Stimulated activated CD8-positive, alpha-beta memory T cell treated with anti-CD3 and anti-CD28 coated beads, Interleukin-7, amount 100 ng/mL, for 1 hour (primary cell): ENCODE measurements at places on chromosomes 2 and 18.

- no peak for DNase-seq
Measured at GRCh38 chr2:117770730-117771129, 43.8 kb upstream of the DDX18 start.

- DNase-seq: no peak
Measured at GRCh38 chr2:164644036-164644700, 22.9 kb upstream of the GRB14 start.

DNA sequence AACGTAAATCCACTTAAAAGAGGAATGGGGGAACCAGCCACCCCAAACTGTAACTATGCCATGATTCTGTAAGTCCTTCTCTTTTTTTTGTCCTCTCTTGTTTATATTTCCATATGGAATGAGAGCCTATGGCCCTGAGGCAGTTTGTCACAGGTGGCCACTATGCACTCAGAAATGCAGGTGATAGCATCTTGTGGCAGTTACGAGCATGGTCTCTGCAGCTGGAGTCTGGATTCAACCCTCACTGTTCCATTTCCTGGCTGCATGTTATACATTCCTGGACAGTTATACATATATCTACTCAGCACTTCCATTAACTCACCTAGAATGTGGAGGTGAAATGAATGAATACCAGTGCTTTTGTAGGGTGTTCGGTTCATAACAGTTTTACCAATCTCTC is 291.5 kb upstream of the FANCL start:
- no peak for DNase-seq

DNA sequence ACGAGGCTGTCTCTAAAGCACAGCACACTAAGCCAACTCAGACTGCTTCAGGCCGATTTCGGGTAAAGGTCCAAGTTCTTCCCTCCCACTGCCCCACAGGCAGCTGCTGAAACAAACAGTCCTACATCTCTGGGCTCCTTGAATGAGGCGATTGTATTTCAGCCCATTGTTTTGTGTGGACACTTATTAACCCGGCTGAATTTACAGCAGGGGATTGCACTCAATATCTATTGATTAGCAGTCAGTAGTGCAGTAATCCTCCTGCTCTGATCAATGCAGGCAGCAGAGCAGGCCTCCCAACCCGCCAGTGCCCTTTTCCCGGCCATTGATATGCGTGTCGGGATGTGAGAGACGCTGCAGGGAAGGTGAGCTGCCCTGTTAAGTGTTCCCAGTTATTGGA is 330.1 kb downstream of the CMPK2 start:
- DNase-seq: no peak

DNA sequence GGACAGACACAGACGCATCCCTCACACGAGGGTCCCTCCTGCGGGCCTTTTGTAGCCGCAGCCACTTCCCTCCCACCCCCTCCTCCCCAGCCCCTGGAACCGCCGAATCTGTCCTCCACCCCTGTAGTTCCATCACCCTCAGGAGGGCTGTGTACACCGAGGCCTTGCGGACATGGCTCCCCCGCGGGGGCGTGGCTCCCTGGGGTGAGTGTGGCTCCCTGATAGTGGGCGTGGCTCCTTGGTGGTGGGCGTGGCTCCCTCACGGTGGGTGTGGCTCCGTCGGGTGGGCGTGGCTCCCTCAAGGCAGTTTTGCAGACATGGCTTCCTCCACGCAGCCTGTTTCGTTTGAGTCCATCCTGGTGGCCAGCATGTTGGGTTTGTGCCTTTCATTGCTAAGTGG is 420.7 kb upstream of the SALL3 start:
- DNase-seq: no peak

- no peak for DNase-seq
Measured at GRCh38 chr18:59818769-59819168, 81.0 kb upstream of the PMAIP1 start.
